Glomerular endothelial cell (primary cell): ENCODE measurements at places on chromosomes 1 and 21.

GRCh38 chr1:47186267-47187185, 3.3 kb downstream of the PDZK1IP1 start:
- DNase-seq: no peak

DNA sequence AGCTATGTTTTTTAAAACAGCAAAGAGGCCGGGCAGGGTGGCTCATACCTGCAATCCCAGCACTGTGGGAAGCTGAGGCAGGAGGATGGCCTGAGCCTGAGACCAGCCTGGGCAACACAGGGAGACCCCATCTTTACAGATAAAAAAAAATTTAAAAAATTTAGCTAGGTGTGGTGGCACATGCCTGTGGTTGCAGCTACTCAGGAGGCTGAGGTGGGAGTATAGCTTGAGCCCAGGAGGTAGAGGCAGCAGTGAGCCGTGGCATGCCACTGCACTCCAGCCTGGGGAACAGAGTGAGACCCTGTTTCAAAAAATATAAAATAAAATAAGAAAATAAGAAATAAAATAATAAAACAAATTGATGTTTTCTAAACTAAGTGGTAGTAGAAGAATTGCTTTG, 8.4 kb downstream of the SLC35A3 start:
- no peak for DNase-seq

- DNase-seq: no peak
Observed at GRCh38 chr1:214317734-214318133, 36.8 kb downstream of the SMYD2 start.

- no peak for DNase-seq
Observed at GRCh38 chr1:232512712-232513111, 117.2 kb downstream of the SIPA1L2 start.

- no peak for DNase-seq
Observed at GRCh38 chr1:25797939-25798338, 2.1 kb upstream of the SELENON start.
